CD4-positive, alpha-beta memory T cell (primary cell): ENCODE measurements at places on chromosomes 3 and 15.

GRCh38 chr3:196641333-196642054, 2.0 kb downstream of the NRROS start:
- no peaks in the 10 kb centered on the region for H3K36me3 ChIP-seq
- H3K4me3 ChIP-seq = peak overlapping the region; percentile 4
- DNase-seq = no peak
- H3K27me3 ChIP-seq = no peaks in the 10 kb centered on the region
- peaks cover 86% of the 10 kb centered on the region for H3K4me1 ChIP-seq
- H3K27ac ChIP-seq = peak overlapping the region; percentile 47

- peaks cover 6% of the 10 kb centered on the region for H3K4me1 ChIP-seq
- H3K4me3 ChIP-seq = no peak overlapping the region
- no peaks in the 10 kb centered on the region for H3K36me3 ChIP-seq
- H3K27ac ChIP-seq = no peak overlapping the region
- DNase-seq = no peak
These were observed 917.5 kb downstream of the FHIT start for GRCh38 chr3:60333710-60334109.

DNA sequence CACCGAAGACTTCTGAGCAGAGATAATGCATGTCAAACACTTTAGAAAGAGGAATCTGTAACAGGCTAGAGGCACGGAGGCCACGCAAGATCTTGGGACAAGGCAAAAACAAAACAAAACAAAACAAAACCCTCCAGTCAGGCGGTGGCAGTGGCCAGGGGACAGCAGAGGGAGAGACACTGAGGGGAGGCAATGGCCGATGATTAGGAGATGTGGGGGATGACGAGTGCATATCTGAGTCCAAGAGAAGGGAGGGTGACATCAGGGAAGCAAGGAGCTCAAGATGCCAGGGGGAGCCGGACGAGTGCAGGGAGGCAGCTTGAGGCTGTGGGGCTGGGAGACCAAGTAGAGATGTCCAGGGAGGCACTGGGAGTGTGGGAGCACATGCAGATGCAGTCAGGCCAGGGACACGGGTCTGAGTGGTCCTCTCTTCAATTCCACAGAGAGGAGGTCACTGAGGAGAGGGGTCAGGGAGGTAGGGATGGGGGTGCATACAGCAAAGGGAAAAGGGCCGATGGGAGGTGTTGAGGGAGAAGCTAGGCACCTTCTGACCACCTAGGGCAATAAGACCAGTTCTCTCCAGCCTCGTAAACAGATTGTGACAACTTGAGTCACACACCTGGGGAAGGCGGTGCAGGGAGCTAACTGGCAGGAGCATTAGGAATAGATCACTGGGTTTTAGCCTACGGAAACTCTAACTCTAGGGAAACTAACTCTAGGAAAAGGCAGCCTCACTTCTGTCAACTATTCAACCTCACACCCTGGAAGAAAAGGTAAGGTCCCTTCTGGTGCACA, 29.6 kb downstream of the SLCO2A1 start:
- no peak overlapping the region for H3K4me3 ChIP-seq
- no peak for DNase-seq
- H3K36me3 ChIP-seq = no peaks in the 10 kb centered on the region
- no peaks in the 10 kb centered on the region for H3K4me1 ChIP-seq
- no peaks in the 10 kb centered on the region for H3K27me3 ChIP-seq

DNA sequence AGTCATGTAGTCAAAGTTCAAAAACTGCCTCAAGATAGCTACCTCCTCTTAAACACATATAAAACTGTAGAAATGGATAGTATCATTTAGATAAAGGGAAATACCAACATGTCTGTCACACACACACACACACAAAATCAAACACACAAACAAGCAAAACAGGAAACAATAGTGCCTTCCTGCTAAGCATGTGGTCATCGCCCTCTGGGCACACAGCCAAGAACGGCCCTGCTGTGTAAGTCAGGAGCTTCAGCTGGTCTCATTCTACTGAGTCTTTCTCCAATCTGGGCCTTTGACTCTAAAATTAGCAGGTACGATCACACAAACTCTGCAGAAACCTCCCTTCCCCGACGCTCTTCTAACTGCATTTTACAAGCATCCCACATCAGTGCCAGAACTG, 272.2 kb upstream of the CHRNA7 start:
- H3K27me3 ChIP-seq = no peaks in the 10 kb centered on the region
- DNase-seq = no peak
- H3K36me3 ChIP-seq = no peaks in the 10 kb centered on the region

DNA sequence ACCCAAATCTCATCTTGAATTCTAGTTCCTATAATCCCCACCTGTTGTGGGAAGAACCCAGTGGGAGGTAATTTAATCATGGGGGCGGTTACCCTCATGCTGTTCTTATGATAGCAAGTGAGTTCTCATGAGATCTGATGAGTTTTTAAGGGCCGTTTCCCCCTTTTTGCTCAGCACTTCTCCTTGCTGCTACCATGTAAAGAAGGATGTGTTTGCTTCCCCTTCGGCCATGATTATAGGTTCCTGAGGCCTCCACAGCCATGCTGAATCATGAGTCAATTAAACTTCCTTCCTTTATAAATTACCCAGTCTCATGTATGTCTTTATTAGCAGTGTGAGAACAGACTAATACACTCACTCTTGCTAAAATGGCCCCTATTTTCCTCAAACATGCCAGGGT, 374.7 kb downstream of the TUSC7 start:
- H3K27ac ChIP-seq = no peak overlapping the region
- H3K4me3 ChIP-seq = no peak overlapping the region
- H3K36me3 ChIP-seq = no peaks in the 10 kb centered on the region
- H3K4me1 ChIP-seq = no peaks in the 10 kb centered on the region
- no peak for DNase-seq
